ENCODE measurements at places on chromosomes 3 and 15.

GRCh38 chr3:182005701-182006100 is 294.0 kb downstream of the SOX2 start:
- no peak for DNase-seq

DNA sequence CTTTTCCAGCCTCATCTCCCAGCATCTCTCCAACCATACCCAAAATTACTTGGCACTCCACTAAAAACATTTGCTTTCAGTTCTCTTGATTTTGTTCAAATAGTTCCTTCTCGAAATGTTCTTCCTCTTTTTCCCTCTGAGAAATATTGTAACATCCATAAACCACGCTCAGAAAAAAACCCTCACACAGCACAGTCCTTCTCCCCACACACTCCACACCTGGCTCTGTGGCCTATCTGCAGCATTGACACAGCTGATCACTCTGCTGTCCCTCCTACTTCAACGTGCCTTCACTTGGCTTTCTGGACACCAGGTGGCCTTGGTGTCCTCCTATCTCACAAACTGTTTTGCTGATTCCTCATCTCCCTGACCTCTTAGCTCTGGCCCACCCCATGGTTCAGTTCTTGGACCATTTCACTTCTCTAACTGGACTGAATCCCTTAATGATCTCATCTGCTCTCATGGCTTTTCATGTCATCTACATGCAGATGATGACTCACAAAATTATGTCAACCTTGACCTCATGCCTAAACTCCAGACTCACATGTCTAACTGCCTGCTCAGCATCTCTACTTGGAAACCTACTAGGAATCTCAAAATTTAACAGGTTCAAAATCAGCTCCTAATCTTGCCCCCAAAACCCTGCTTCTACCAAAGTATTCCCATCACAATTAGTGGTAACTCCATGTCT is 93.3 kb downstream of the TRIM42 start:
- DNase-seq: no peak

DNA sequence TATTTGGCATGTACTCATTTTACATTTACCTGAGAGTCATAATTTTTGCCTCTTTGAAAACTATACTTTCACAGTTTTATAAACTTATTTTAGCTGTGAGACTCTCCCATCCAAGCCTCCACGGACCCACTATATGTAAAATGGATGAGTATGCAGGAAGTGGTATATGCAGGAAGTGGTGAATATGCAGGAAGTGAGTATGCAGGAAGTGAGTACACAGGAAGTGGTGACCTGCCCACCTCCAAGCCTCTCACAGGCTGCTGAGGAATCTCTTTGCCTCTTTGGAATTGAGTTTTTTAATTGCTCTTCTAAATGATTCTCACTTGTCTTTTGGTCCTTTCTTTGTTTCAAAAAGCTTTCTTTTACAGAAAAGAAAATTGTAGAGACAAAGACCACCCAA is 85.2 kb downstream of the KBTBD8 start:
- DNase-seq: peak; percentile 23

DNA sequence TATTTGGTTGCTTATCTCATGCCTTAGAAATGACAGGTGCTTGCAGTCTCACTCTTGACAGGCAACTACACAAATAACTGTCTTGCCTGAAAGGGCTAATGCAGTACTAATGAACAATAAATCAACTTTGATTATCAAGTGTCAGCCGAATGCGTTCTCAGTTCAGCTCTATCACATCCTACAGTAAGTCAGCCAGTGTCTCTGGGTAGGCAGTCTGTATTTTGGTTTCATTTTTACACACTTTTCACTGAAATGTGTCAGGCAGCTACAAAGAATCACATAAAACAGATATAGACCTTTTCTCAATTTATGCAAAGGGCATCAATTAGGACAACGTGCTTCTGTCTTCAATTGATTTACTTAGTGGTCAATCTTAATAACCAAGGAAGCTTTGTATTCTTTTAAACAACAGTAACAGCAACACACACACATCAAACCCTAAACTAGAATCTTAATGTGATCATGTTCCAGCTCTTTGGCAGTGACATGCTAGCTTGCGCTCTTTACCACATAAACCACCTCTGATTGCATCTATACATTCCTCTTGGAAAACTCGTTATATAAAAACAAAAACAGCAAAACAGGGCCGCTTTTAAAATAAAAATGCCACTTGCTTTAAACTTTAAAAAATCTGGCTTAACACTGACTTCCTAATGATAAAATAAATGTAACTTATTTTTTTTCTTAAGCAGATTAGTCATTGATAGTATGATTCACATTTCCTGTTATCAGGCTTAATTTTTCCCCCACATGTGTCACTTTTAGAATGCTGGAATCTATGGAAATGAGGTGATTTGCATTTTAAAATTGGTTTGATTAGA is 520.4 kb downstream of the FOXP1 start:
- no peak for DNase-seq

DNA sequence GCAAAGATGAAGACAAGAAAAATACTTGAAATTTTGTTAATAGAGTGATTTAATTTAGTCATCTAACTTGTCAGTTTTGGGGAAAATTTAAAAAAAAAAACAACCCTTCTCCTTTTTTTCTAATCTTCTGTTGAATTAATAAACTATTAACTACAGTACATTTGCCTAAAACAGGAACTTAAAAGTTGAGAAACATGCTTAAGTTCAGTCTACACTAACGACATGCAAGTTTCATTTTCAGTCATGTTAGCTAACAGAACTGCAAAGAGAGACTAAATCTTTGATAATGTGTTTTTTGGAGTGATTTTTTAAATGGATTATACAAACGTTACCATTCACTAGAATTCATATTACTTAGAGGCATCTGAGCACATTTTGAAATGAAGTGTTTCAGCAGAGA is 71.9 kb upstream of the MBNL1 start:
- no peak for DNase-seq

- DNase-seq: no peak
Observed at GRCh38 chr3:178584722-178585380, 48.6 kb downstream of the KCNMB2 start.

DNA sequence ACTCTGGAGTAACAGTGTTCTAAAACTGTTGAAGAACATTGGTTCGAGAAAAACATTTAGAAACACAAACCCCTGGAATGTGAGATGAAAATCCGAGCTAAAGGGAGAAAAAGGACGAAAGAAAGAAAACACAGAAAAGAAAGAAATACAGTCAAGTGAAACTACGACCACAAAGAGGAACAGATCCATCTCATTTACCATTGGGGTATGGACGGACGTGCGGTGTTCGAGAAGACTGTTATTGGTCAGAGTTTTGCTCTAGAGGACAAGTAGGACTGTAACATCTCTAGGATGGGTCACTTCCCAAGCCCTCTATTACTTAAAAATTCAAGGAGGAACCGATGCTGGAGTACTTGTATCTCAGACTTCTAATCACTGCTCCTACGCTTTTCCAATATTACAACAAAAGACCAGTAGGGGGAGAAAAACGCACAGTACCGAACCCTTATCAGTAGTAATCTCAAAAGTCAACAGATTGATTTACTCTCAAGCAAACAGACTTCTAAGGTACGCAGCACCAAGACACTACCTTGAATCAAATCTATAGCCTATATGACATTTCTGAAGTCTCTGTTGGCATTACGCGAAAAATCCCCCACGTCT is 1.1 kb upstream of the PIK3CA start:
- peak; percentile 63 for DNase-seq

GRCh38 chr3:125142420-125142778 is 70.1 kb downstream of the SLC12A8 start:
- no peak for DNase-seq

DNA sequence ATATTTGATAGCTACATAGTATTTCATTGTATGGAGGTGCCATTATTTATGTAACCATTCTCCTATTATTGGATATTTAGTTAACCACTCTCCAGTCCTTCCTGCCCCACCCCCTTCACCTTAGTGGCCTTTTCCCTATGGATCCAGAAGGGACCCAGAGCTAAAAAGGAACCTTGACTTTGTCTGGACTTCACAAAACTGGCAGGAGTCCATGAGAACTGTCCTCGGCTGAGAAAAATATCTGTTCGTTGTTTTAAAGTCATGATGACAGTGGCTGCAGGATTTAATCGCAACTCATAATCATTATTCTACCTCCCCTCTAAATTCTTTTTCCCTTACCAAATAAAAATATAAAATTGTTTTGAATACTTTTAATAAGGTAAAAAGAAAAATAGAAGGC is 129.7 kb downstream of the CMSS1 start:
- DNase-seq: no peak

DNA sequence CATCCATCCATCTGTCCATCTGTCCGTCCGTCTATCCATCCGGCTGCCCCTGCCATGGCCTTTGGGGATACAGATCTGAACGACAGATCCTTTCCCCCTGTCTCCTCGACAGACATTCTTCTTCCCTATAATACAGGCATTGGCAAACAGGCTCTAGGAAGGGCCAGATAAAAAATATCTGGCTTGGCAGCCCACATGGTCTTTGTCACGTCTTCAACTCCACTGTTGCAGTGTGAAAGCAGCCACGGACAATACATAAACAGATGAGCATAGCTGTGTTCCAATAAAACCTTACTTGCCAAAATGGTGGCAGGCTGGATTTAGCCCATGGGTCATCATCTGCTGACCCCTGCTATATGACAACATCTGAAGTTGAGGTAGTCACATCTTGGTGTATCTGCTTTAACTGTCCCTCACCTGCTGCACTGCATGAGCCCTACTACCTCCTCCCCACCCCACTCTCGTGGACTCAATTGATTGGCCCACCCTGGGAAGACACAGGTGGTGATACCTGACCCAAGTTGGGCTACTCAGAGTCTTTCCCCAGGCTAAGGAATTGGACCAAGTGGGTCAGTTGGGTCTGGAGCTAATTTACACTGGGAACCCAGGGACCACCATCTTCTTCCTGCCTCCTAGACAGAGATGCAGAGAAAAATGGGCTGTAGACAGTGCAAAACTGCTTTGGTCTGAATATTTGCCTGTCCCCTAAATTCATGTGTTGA is 128.4 kb upstream of the SMAD3 start:
- DNase-seq: no peak

DNA sequence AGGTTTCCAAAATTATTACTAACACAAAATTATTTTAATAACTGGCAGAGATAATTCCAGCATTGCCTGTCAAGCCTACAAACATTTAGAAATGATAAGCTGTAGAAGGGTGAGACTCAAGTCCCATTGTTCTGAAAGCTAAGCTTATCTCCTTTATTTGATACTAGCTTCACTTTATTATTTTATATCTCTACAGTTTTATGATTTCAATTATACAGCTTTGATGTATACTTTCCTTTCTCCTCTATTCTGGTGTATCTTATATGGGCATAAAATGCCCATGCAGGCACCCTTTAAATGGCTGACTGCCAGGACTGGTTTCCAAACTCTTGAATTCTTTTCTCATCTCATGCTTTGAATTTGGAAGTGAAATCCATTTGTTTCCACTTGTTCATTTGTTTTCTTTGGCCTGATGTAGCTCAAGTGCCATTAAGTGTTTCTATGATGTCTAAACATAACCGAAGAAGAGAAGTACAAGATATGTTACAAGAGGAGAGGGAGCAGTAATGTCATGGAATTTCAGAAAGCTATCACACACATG is 372.1 kb upstream of the ARHGEF26 start:
- no peak for DNase-seq

GRCh38 chr3:64449026-64449425 is 223.8 kb upstream of the PRICKLE2 start:
- no peak for DNase-seq

DNA sequence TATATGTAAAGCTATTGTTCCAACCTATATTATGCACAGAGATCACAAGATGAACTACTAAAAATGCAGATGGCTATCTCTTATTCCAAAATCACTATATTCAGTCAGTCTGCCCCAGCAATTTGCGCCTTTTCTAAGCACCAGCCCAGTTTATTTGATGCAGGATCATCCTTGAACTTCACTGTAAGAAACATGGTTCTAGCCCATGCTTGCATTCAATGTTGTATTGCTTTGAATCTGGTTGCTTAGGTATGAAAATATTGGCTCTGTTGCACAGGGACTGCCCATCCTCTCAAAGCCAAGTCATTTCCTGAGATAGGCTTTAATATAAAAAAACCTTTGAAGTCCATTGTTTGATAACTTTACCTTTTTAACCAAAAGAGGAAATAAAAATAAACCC is 170.5 kb upstream of the LRIG1 start:
- DNase-seq: no peak

GRCh38 chr3:137767538-137768360 is 3.6 kb downstream of the SOX14 start:
- DNase-seq: no peak

- no peak for DNase-seq
Observed at GRCh38 chr15:40052604-40053003, 13.6 kb upstream of the SRP14 start.

GRCh38 chr15:90294601-90295269 is 29.3 kb downstream of the NGRN start:
- no peak for DNase-seq

DNA sequence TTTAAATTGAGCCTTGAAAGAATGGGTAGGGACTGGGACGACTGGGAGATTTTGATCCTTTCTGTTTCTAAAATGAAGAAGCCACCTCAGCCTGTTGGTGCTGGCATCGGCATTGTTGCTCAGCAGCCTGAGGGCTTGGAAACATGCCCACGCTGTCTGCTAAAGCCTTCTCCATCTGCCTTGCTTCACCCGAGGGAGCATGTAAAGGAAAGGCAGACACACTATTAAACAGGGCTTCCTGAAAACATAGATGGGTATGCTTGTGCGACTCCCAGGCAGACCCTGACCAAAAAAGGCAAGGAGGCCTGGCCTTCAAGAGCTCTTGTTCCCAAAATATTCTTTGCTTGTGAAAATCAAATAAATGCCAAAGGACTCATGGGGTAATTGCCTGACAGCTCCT is 84.2 kb upstream of the SLC4A7 start:
- DNase-seq: no peak

- DNase-seq: no peak
Observed at GRCh38 chr3:132629928-132630327, 29.7 kb downstream of the ACAD11 start.

DNA sequence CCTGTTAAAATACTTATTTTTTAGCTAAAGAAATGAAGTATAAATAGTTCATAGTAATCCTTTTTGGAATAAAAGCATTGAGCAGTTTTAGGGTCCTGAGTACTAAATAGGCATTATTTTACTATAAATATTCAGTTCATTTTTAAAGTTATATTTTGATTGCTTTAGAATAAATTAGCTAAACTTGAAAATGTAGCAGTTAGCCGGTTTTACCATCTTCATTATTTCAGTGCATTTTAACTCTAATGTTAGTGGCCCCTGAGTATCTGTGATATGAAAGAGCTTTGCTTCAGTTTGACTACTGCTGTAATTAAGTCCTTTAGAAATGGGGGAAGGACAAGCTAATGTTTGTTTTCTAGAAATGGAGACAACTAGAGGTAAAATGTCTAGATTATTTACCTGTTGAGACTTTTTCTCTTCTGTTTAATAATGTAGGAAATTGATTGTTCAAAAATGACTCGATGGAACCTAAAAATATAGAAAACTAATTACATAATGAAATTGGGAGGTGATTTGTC is 3.6 kb downstream of the SMC4 start:
- no peak for DNase-seq
